HTR-8/SVneo (cell line): ENCODE measurements at places on chromosomes 5 and 9.

- DNase-seq = no peak
Observed at GRCh38 chr9:131667576-131667975, 72.3 kb downstream of the RAPGEF1 start.

GRCh38 chr5:125200866-125201373 lies 454.5 kb upstream of the ZNF608 start:
- no peak for DNase-seq

DNA sequence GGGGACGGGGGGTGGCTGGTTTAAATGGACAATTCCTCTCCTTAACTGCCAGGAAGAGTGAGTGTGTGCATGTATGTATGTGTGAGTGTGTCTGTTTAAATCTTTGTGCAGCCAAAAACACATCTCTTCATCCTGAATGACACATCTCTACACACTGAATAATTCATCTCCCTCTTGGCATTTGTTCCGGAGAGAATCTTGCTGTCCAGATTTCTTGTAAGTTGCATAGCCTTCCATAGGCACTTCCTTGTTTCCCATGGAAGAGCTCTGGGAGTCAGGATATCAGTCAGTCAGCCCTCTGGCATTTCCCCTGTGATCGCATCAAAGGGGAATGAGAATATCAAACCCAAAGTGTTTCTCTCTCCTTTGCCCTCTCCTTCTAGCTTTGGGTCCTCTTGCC lies 74.7 kb downstream of the WWC1 start:
- DNase-seq = peak; percentile 54

GRCh38 chr9:209143-209758 lies 5.4 kb upstream of the DOCK8 start:
- DNase-seq = no peak

- DNase-seq = no peak
Observed at GRCh38 chr9:93139365-93140182, 5.5 kb upstream of the NINJ1 start.

DNA sequence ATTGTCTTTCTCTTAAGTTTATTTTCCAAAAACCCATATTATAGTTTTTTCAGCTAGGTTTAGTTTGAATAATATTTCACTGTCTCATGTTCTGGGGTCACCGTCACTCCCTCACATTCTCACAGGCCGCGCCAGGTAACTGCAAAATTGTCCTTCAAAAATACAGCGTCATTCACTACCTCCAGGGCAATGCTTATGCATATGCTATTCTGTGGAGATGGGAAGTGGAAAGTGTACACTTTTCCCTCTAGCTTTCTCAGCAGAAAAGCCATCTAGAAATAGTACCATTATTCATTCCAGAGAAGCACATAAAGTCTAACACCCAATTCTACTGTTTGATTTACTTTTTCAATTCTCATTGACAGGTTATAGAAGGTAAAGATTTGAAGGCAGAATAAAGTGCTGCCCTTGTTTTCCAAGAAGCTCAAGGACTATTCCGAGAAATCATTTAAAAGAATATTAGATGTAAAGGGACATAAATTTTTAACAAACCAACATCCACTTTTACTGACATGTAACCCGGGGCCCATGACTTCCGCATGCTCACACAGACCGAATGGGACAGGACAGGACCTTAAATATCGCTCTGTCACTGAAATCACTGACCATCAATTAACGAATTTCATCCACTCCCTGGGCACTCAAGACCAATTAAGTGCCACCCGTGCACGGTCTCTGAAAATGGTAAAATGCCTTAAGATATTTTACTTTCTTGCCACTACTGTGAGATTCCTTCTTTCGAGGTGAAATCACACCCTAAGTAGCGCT lies 720 bp downstream of the NUDT12 start:
- DNase-seq = peak; percentile 0

DNA sequence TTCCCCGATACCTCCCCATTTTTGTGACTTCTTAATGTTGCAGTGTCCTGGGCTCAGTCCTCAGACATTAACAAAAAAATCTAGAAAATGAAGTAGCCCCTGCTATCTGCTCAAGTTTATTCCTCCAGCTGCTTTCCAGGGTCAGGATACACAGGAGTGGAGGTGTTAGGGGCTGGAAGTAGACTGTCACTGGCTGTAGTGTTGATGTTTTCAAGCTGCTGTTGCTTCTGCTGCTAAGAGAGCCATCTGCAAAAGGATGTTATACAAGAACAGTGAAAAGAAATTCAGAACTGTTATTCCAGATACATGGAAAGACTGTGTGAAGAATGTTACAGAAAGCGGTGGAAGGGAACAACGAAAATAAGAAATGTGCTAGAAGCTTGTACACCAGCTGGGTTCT lies 10.7 kb downstream of the CD14 start:
- no peak for DNase-seq

- no peak for DNase-seq
Observed at GRCh38 chr9:92208693-92209524, 84.6 kb downstream of the IARS1 start.

DNA sequence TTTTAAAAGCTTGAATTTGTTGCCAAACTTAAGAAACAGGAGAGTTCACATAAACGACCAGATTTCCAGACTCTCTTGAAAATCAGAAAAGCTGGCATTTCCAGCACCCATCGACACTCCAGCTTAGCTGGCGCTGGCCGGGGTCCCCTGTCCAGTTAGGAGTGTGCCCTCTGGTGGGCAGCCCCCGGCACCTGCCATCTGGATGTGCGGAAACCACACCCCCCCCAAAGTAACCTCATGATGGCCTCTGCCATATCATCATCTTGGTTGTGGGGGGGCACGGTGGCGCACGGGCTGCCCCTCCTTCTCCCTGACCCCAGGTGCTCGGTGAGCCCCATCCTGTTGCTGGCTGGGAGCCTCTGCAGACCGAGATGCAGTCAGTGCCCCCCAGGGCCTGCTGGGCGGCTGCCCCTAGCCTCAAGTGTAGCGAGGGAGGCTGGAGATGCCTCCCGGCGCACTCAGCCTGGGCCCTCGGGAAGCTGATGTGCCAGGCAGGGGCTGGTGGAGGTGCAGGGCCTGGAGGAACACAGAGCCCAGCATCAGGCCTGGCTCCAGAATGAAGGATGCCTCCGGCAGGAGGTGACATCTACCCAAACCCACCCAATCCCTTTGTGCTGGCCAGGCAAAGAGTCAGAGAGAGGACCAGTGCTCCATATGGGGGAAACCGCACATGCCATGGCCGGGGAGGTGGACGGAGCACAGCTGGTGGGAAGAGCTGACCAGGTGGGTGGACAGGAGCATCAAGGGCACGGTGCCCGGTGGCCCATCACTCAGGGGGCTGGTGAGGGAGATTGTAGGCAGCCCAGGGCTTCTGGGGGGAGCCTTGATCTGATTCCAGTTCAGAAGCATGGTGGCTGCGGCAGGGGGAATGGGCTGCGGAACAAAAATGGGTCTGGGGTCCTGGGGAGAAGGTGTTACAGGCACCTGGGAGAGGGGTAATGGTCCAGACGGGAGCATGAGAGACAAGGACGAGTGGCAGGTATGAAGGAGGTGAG lies 70.6 kb downstream of the ADAMTS2 start:
- no peak for DNase-seq

- no peak for DNase-seq
Observed at GRCh38 chr9:21579247-21579671, 97.1 kb upstream of the IFNE start.
